ENCODE measurements at places on chromosomes 12 and 14. TPM values are rescaled to one million over a fixed set of nuclear protein-coding genes. Genes with fewer than 3 reads are reported as not detected.

KRT8 gene
- 102 TPM for total RNA-seq

DNAH10 gene
- total RNA-seq = 1.0 TPM

HOTAIR gene
- 9.7 TPM for total RNA-seq

TSPAN11 gene
- total RNA-seq = 2.8 TPM

SPTB gene
- 7.9 TPM for total RNA-seq

FAM90A1 gene
- 0.32 TPM for total RNA-seq

- H3K36me3 ChIP-seq = no peaks in the 10 kb centered on the region
- peaks cover 4% of the 10 kb centered on the region for H3K27me3 ChIP-seq
- no peak for DNase-seq
- H3K27ac ChIP-seq = no peak overlapping the region
Observed at GRCh38 chr14:60647081-60647836, 2.0 kb downstream of the SIX1 start.

GRCh38 chr14:99159341-99160340, 112.4 kb downstream of the BCL11B start:
- no peaks in the 10 kb centered on the region for H3K36me3 ChIP-seq
- H3K27ac ChIP-seq = no peak overlapping the region
- DNase-seq = no peak
- H3K27me3 ChIP-seq = no peaks in the 10 kb centered on the region
- no peak overlapping the region for H3K4me3 ChIP-seq

DNA sequence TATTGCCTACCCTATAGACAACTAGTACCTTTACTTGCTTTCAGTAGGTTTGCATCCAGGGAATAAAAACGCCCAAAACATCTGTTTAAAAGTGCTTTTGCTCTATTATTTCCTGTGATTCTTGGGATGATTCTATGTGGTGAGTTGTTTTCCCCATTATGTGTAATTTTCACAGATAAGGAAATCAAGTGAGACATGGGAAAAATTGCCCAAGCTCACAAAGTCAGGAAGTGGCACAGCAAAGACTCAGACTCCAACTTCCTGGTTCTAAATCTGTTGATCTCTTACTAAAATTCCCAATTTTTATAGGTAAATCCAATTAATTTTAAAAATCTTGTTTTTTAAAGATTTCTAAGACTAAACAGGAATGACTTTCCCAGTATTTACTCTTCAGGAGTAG, 39.0 kb downstream of the NID2 start:
- no peak for DNase-seq
- peaks cover 3% of the 10 kb centered on the region for H3K4me1 ChIP-seq
- no peak overlapping the region for H3K27ac ChIP-seq
- H3K36me3 ChIP-seq = no peaks in the 10 kb centered on the region

- no peaks in the 10 kb centered on the region for H3K27me3 ChIP-seq
- no peaks in the 10 kb centered on the region for H3K36me3 ChIP-seq
- H3K4me1 ChIP-seq = no peaks in the 10 kb centered on the region
- DNase-seq = no peak
- H3K4me3 ChIP-seq = no peak overlapping the region
Observed at GRCh38 chr12:130664772-130665171, 51.3 kb downstream of the RIMBP2 start.

DNA sequence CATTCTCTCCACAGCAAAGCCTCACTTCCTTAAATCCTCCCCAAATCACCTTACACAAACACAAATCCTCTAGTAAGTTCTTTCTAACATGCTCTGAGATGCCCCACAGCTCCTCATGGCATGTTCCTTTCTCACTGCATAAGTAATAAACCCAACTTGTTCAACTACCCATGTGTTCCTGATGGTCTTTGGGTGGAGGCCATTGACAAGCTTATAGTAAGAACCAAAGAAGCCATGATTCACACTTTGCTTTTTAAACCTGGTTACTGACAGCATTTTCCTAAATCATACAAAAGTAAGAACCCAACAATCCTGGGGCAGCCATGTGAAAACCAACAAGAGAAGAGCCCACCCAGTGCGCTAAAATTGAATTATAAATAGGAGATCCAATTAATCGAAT, 138.6 kb downstream of the ITPR2 start:
- H3K36me3 ChIP-seq = no peaks in the 10 kb centered on the region
- no peaks in the 10 kb centered on the region for H3K27me3 ChIP-seq
- H3K4me3 ChIP-seq = no peak overlapping the region
- H3K4me1 ChIP-seq = no peaks in the 10 kb centered on the region
- DNase-seq = no peak

DNA sequence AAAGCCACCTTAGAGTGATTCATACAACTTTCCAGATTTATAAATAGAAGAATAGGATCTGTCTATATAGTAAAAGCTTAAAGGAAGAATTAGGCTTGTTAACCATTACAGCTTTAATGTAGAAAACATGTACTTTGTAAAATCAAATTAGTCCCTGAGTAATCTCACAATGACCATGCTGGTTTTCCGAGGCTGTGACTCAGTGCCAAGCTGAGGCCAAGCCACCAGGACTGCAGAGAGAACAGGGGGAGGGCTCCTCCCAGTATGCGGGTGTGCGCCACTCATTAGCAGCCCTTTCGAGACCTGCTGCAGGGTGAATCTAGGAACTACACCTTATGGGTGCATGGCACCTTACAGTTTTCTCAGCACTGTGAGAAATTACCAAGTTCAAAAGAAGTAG, 167.0 kb downstream of the EFCAB11 start:
- H3K4me3 ChIP-seq = no peak overlapping the region
- H3K27me3 ChIP-seq = no peaks in the 10 kb centered on the region
- no peak overlapping the region for H3K27ac ChIP-seq

DNA sequence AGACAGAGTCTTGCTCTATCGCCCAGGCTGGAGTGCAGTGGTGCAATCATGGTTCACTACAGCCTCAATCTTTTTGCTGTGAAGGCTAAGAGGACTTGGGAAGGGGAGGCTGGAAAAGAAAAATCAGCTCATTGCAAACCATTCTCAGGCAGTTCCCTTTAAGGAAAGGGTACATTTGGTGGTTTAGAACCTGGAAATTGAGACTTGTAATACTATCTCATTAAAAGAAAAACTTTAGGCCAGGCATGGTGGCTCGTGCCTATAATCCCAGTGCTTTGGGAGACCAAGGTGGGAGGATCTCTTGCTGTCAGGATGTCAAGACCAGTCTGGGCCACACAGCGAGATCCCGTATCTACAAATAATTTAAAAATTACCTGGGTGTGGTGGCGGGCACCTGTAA, 21.3 kb upstream of the TUBA1C start:
- H3K4me1 ChIP-seq = no peaks in the 10 kb centered on the region
- H3K27me3 ChIP-seq = no peaks in the 10 kb centered on the region
- H3K36me3 ChIP-seq = no peaks in the 10 kb centered on the region
- DNase-seq = no peak
- H3K4me3 ChIP-seq = no peak overlapping the region
- peak overlapping the region; percentile 51 for H3K27ac ChIP-seq

DNA sequence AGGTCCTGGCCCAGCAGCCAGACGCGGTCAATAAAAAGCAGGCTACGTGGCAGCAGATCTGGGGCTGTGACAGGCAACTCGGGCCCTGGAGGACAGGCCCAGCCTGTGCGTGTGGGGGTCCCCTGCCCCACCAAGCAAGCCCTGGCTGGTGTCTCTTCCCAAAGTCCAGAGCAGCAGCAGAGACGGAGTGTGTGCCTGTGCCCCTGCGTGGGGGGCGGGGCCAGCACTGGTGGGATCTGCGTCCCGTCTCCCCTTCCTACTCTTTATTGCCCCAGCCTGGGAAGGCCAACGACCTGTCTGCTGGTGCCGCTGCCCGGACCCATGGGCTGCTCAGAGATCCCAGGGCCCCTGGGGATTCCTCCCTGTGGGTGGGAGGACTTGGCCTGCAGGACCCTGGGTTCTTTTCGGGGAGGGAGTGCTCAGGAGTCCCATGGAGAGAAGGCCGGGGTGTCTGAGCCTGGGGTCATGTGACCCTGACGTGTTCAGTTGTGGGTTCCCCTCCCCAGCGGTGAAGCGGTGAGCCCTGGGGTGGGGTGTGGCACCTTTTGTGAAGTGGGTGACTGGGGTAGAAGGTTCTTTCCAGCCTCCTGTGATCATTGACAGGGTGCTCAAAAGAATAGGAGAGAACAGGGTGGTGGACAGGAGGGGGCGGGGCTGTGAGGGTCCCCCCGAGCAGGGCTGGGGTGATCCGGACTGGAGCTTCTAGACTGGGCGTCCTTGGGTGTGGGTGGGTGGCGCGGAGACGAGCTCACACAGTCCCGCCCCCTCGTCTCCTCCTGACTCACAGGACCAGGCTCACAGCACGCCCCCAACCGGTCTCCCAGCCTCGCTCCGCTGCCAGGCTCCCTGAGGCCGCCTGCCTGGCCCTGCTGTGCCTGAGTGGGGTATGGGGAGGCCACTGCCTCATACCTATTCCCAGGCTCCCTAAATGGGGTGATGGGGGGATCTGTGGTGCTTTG, 22.4 kb downstream of the ASPG start:
- no peaks in the 10 kb centered on the region for H3K4me1 ChIP-seq
- H3K4me3 ChIP-seq = no peak overlapping the region
- no peaks in the 10 kb centered on the region for H3K27me3 ChIP-seq
- no peaks in the 10 kb centered on the region for H3K36me3 ChIP-seq

- DNase-seq = no peak
- H3K27ac ChIP-seq = no peak overlapping the region
- no peaks in the 10 kb centered on the region for H3K36me3 ChIP-seq
Observed at GRCh38 chr14:22422238-22422637, 166.8 kb downstream of the DAD1 start.

GRCh38 chr12:89225401-89225800, 126.9 kb downstream of the DUSP6 start:
- no peaks in the 10 kb centered on the region for H3K36me3 ChIP-seq
- H3K4me3 ChIP-seq = no peak overlapping the region
- peaks cover 2% of the 10 kb centered on the region for H3K4me1 ChIP-seq

- no peaks in the 10 kb centered on the region for H3K4me1 ChIP-seq
- no peaks in the 10 kb centered on the region for H3K27me3 ChIP-seq
- H3K27ac ChIP-seq = no peak overlapping the region
Observed at GRCh38 chr14:104359969-104360442, 219.6 kb upstream of the C14orf180 start.

DNA sequence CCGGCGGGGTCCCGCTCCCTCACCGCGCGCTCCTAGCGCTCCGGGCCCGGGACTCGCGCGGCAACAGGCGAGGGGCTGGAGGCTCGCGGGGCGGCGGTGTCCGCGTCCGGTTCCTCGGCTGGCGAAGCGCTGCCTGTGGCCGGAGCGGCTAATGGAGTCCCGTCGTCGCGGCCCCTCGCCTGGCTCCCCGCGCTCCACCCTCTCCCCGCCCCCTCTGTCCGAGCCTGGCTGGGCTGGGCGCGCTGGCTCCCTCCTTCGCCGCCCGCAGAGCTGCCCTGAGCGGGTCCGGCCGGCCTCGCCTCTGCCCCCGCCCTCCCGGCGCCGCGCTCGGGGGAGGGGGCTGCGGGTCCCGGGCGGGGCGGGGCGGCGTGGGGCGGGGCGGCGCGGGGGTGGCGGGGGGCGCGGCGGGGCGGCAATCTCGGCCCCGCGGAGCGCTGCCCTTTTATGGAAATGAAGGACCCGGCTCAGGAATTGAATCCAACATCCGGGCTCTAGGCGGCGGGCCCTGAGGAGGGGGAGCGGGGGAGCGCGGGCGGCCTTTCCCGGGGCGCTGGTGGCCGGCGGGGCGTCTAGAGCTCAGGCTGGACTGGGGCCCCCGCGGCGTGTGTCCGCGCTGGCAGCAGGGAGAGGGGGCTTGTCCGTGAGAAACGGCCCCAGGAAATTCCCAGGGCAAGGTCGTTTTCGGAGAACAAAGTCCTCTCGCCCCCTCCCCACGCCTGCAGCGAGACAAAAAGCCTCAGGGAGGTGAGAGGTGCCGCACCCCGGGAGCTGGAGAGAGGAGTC, at the start of gene FERMT2:
FERMT2 (minus strand) TSS at position 153 of the 783 bp plus-strand sequence. CDS start 482 bp downstream, outside the sequence.
- DNase-seq = peak; percentile 95
- H3K27me3 ChIP-seq = no peaks in the 10 kb centered on the region
- H3K4me3 ChIP-seq = peak within 1 kb of the TSS; percentile 98

DNA sequence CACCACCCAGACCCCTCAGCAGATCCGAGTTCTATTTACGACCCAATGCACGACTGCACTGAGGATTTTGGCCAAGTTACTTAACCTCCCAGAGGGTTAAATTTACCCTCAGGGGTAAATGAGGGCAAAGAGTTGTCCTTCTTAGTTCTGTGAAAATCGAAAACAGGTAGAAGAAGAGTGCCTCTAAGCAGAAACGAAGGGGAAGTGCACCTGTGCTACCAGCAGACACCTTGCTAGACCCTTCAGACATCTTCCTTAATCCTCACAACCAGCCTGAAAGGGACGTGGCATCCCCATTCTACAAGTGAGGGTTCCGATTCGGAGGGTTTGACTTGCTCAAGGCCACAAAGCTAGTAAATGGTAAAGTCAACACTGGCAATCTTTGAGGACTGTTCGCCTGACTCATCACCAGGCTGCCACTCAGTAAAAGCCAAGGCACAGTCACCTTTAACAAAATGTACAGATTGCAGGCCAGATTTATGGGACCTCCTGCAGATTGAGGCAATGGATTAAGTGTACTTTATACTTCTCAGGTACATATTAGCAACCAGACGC, 1.6 kb downstream of the GSG1 start:
- peak overlapping the region; percentile 23 for H3K27ac ChIP-seq
- no peaks in the 10 kb centered on the region for H3K36me3 ChIP-seq
- no peak overlapping the region for H3K4me3 ChIP-seq
- no peaks in the 10 kb centered on the region for H3K4me1 ChIP-seq
- no peaks in the 10 kb centered on the region for H3K27me3 ChIP-seq
- no peak for DNase-seq

- no peak overlapping the region for H3K27ac ChIP-seq
- H3K36me3 ChIP-seq = no peaks in the 10 kb centered on the region
- no peaks in the 10 kb centered on the region for H3K4me1 ChIP-seq
- no peak for DNase-seq
- no peaks in the 10 kb centered on the region for H3K27me3 ChIP-seq
- no peak overlapping the region for H3K4me3 ChIP-seq
Observed at GRCh38 chr12:113744802-113745395, 221.2 kb downstream of the RBM19 start.

DNA sequence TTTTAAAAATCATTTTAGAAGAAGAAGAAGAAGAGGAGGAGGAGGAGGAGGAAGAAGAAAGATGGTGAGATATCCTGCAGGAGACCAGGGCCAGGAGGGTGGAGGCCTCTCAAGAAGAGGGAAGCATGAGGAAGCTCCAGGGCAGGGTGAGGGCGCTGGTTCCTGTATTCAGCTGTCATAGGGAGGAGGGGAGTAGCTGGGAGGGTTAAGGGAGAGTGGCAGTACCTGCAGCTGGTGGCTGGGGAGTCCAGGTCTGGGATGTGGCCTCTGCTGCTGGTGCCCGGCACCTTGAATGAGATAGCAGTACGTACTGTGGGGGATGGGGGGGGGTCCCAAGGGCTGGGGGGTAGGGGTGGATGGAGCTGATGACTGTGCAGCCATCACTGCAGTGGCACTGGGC, 9.8 kb downstream of the RBP5 start:
- peaks cover 4% of the 10 kb centered on the region for H3K36me3 ChIP-seq
- no peak overlapping the region for H3K4me3 ChIP-seq
- H3K27me3 ChIP-seq = no peaks in the 10 kb centered on the region
- no peak overlapping the region for H3K27ac ChIP-seq

All from aorta (tissue), 5 donors.